ENCODE measurements at places on chromosomes 11 and 22. TPM values are rescaled to one million over a fixed set of nuclear protein-coding genes. Genes with fewer than 3 reads are reported as not detected.

Gene P2RY2
- total RNA-seq, result 3.5 TPM

Gene LUZP2
- not detected for total RNA-seq

Gene PTS
- 27.3 TPM for total RNA-seq

Gene OR51B2
- not detected for total RNA-seq

Gene OR51I1
- total RNA-seq, result not detected

Gene OR5P2
- not detected for total RNA-seq

Gene SLC16A8
- total RNA-seq, result 1.5 TPM

Gene RIMBP3C
- total RNA-seq, result 0.14 TPM

Gene IGLL1
- total RNA-seq, result not detected

Gene TYR
- not detected for total RNA-seq

Gene KRTAP5-7
- not detected for total RNA-seq

All from thoracic aorta (tissue), 2 donors.